ENCODE measurements at places on chromosomes 12 and 14.
A peak's percentile ranks its signal among the peaks of the same experiment; 100 is the strongest.

- DNase-seq = no peak
These were observed 64.2 kb downstream of the PHETA1 start for GRCh38 chr12:111304642-111305071.

GRCh38 chr14:43411841-43412240 lies 1095.2 kb downstream of the FSCB start:
- no peak for DNase-seq

GRCh38 chr12:92034083-92034482 lies 111.6 kb downstream of the BTG1 start:
- no peak for DNase-seq

DNA sequence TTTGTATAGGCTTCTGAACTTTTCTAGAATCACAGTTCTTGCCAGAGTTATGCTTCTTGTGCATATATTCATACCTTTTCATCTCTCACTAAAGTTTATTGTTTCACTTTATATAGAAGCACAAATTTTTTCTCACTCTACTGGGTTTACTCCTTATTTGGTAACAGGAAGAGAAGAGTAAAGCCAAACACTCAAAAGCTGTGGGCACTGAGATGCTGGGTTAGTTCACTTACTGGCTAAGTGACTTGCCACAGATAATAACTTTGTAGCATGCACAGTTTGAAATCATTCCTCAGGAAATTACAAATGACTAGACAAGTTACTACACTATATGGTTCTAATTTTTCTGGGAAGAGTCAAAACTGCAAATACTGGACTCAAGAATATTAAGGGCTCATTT lies 7.8 kb downstream of the HIGD1C start:
- DNase-seq = no peak

GRCh38 chr12:56749359-56749758 lies 2.8 kb downstream of the PRIM1 start:
- DNase-seq = no peak

DNA sequence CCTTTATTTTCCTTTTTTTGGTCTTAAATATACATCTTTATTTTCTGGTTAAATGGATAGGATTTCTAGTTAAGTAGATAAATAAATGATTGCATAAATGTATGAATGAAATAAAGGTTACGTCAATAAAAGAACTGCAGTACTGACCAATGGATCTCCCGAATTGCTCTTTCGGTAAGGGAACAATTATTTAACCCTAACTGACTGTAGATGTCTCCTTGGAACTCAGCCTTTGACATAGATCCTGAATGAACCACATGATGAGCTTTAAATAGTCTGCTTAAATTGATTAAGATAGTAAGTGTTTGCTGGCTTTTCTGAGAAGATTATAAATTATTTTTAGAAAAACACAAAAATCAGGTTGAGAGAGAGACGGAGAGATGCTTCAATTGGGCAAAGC lies 391.0 kb upstream of the SYT1 start:
- DNase-seq = no peak

DNA sequence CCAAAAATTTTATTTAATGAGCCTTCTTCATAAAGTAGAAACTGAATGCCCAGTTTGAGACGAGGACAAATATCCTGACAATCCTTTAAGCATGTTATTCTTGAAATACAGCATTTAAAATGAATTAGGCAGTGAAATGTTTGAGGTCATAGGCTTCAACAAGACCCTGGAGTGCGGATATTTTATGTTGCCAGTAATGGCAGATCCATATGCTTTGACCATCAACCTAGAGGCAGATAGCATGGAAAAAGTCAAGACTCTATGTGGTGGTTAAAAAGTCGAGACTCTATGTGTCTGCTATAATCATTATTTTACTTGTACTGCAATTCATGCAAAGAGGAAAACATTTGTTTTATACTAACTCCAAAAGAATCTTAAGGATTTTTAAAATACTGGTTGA lies 2.0 kb upstream of the MAP4K5 start:
- DNase-seq = no peak

- no peak for DNase-seq
These were observed 633 bp downstream of the STX2 start for GRCh38 chr12:130838284-130838950.

DNA sequence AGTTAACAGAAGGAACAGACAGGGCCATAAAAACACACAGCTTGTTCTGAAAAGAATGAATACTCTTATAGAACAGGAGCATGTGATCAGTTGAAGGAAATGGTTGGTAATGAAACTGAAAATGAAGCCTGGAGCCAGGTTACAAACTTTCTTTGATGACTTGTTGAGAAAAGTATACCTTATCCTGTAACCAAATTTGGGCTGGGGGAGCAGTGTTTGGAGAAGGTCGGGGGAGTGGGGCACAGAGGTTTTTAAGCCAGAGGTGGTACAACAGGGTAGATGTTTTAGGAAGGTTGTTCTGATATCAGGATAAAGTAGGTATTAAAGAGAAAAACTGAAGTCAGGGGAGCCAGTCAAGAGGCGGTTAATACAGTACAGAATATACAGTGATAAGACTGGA lies 8.2 kb downstream of the GOLT1B start:
- DNase-seq = no peak

- DNase-seq = peak; percentile 4
These were observed 354.4 kb downstream of the MED13L start for GRCh38 chr12:115922952-115923564.

- DNase-seq = no peak
These were observed 45.4 kb downstream of the RPH3A start for GRCh38 chr12:112836736-112837628.

- DNase-seq = no peak
These were observed 236.1 kb downstream of the C12orf50 start for GRCh38 chr12:87793131-87793530.

DNA sequence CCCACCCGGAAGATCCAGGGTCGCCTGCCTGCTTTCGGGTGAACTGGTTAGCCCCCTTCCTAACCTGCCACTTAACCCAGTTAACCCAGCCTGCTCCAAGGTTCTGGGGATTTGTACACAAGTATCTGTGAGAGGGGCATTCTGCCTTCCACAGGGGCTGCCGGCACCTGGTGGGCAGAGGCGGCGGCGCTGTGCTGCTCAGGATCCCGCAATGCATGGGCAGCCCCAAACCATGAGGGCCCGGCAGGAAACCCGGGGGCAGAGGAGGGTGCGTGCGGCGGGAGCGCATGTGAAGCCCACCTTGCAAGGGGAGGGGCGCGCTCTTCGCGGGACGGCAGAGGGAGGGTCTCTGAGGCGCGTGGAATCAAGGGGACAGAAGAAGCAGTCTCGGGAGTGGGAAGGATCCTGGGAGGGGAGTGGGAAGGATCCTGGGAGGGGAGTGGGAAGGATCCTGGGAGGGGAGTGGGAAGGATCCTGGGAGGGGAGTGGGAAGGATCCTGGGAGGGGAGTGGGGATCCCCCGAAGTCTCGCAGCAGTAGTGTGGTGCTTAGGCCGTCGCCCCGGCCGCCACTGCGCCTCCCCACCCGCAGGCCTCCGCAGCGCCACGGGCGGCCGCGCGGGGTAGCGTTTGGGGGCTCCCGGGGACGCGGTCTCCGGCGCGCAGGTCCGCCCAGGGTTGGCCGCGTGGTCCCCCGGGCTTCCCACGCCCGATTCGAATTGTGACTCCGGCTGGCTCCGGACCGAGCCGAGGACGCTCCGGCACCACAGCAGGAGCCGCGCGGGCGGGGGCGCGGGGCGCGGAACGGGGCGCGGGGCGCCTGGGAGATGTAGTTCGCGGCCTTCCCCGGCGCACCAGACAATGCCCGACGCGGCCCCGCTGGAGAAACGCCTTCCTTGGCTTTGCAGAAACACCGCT lies 4.9 kb upstream of the MTA1 start:
- DNase-seq = no peak

DNA sequence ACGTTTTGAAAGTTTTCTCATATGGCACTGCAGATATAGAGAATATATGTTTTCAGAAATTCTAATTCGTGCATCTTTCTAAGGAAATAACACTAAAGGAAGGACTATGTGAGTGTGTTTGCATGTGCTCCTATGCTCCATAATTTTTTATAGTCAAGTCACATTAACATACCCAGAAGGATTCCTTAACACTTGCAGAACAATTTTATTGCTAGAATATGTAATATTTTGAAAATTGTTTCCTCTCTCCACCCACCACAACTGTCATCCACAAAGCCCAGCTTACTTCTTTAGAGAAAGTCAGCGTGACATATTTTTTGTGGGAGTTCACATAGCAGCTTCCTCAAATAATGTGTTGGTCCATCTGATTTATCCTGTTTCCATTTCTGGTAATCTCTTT lies 604.6 kb upstream of the MGAT4C start:
- DNase-seq = no peak

GRCh38 chr14:93044556-93044955 lies 71.2 kb downstream of the ITPK1 start:
- no peak for DNase-seq

GRCh38 chr12:107891967-107892366 lies 117.5 kb downstream of the ASCL4 start:
- DNase-seq = no peak

DNA sequence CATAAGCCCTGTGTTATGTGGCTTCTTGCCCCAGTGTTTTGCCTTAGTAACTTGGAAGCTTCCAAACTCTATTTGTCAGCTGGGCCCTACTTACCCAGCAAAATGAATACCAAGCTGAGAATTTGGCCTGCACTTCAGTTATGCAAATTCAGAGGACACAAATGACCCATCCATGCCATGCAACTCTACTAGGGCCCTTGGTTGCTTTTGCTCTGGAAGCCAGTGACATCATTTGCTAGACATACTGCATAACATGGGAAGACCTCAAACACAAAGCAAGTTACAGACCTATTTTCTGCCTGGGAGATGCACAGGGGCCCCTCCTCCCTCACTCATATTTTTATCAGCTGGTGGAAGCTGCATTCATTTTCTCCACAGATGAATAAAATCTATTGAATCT lies 90.2 kb upstream of the PPM1H start:
- DNase-seq = no peak

DNA sequence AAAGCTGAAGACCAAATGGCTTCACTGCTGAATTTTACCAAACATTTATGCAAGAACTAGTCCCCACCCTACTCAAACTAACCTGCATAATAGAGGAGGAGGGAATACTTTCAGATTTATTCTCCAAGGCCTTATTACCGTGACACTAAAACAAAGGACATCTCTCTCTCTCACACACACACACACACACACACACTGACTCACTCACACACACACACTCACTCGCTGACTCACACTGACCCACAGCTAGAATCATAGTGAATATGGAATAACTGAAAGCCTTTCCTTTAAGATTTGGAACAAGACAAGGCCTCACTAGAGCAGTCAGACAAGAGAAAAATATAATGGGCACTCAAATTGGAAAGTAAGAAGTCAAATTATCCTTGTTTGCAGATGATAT lies 1014.1 kb downstream of the TMTC2 start:
- DNase-seq = no peak

DNA sequence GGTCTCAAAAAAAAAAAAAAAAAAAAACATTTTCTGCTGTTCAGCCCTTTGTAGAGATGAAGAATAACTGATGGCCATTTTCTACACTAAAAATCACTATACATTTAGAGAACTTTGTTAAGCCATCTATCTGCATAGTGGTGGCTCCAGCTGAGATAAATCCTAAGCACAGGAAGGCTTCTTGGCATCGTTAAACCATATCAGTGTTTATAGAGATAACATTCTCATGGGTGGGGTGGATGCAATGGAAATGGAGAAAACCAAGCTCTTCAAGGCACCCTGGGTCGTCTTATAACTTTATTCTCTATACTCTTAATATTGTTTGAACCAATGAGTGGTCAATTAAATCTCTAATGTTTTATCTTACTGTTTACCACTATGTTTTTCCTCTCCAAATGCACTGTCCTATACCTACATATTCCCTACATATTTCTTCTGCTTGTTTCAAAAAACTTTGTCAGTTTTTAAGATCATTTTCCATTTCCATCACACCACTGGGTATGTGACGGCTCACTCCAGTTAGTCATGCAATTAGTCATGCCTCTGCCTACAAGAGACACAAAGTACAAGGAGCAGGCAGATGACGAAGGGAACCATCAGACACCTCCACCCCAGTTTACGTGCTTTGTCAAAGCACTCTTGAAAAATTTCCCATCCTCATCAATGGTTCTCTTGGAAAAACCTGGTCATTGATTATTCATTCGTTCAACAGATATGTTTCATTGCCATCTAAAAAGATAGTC lies 119.3 kb upstream of the OVCH1 start:
- DNase-seq = no peak

GRCh38 chr14:58272588-58273372 lies 25.6 kb upstream of the ARID4A start:
- DNase-seq = no peak

GRCh38 chr14:22837114-22837749 lies 847 bp downstream of the MMP14 start:
- no peak for DNase-seq

DNA sequence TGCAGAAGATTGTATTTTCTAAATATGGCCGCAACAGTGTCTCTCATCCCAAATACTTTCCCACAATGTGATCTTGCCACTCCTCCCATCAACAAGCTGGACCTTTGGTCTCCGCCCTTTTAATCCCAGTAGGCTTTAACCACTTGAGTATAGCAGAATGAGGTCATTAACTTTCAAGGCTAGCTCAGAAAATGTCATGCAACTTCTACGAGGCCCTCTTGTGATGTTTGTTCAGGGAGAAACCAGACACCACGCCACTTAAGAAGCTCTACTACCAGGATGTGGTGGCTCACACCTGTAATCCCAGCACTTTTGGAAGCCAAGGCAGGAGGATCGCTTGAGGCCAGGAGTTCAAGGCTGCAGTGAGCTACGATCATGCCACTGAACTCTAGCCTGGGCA lies 20.1 kb upstream of the OR6J1 start:
- no peak for DNase-seq

DNA sequence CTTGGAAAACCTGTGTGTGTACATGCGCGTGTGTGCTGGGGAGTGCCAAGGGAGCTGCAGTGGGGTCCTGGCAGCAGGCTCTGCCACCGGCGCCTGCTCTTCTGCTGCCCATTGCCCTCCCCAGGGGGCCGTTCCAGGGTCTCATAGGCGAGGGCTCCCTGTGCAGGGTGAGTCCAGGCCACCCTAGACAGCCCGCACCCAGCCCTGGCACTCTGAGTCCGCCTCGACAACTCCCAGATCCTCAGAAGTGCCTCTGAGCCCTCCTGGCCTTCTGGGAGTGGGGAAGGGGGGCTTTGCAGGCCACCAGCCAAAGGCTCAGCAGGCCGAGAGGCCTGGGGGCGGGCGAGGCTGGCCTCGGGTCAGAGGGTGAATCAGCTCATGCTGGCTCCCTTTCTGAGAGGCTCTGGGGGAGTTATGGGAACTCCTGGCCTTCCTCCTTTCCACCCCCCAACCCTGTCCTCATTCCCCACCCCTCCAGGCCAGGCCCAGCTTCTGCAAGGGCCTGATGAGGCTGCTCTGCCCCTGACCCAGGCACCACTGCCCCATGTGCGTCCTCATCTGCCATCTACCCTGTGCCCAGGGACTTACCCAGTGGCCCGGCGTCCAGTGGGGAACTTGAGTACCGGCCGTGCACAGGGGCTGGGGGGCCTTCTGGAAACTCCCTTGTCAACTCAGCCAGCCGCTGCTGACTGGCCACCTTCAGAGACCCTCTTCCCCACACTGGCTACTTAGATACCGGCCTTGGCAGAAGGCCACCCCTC lies 2.1 kb upstream of the TEDC1 start:
- DNase-seq = no peak

DNA sequence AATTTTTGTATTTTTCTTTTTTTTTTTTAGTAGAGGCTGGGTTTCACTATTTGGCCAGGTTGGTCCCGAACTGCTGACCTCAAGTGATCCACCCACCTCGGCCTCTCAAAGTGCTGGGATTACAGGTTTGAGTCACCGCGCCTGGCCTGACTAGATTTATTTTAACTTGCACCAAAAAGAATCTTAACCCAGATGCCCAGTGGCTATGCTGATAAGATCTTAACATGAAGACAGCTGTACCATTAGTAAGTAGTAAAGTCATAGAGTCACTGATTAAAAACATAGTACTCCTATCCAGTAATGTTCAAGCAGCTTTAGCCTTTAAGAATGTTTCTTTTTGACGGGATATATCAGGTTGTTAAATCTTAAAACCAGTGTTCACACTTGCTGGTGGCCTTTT lies 1061.8 kb upstream of the FLRT2 start:
- no peak for DNase-seq

Data from glomerular endothelial cell (primary cell).